ENCODE measurements at places on chromosomes 5 and 9. TPM values are rescaled to one million over a fixed set of nuclear protein-coding genes. Genes with fewer than 3 reads are reported as not detected.

Gene ALDH1A1
- not detected for total RNA-seq

Gene BARHL1
- total RNA-seq, result not detected

Gene CYSRT1
- total RNA-seq, result not detected

Gene SMIM33
- total RNA-seq, result 0.10 TPM

Gene IL13
- total RNA-seq, result 17.8 TPM

Gene GRXCR2
- not detected for total RNA-seq

Gene ENHO
- 0.38 TPM for total RNA-seq

Gene PRR16
- total RNA-seq, result not detected

Gene PCDHA6
- total RNA-seq, result not detected

Gene SPINK14
- total RNA-seq, result not detected

Gene GPR151
- total RNA-seq, result not detected

Gene RAB3C
- total RNA-seq, result not detected

Gene FGF10
- total RNA-seq, result not detected

Gene SAPCD2
- total RNA-seq, result 16.5 TPM

Gene BTNL8
- total RNA-seq, result not detected

Gene TMEM167A
- 98.5 TPM for total RNA-seq

Gene ZNF366
- total RNA-seq, result not detected
